ENCODE measurements at places on chromosomes 2 and 18. TPM values are rescaled to one million over a fixed set of nuclear protein-coding genes. Genes with fewer than 3 reads are reported as not detected.

DNA sequence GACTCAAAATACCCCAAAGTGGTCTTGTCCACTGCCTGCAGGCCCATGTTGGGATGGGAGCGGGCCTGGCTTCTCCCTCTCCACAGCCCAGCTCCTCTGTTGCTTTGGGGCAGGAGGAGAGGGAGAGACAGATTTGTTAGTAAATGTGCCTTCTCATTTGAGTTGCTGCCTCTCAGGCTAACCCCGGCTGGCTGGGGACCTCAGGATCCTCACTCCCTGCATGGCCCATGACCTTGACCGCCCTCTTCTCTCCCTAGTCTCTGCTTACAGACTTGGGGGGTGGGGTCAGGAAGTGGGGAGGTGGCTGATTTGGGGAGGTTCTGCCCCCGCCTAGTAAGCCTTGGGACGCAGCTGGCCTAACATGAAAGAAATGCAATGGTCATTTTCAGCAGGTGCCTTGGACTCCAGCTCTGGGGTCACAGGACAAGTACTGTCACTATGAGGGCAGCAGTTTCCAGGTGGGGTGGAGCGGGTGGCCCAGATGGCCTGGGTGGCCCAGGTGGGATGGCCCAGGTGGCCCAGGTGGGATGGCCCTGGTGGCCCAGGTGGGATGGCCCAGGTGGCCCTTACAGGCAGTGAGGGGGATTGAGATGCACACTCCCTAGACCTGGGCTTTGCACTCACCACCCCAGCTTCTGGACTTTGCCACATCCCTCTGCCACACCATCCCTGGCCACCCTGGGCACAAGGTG, 24.1 kb downstream of the HJURP start:
- no peak for DNase-seq

Gene RNU2-63P
- not detected for total RNA-seq

GRCh38 chr2:26756337-26756736, 7.7 kb upstream of the SLC35F6 start:
- no peak for DNase-seq

Gene NT5DC4
- total RNA-seq, result not detected

DNA sequence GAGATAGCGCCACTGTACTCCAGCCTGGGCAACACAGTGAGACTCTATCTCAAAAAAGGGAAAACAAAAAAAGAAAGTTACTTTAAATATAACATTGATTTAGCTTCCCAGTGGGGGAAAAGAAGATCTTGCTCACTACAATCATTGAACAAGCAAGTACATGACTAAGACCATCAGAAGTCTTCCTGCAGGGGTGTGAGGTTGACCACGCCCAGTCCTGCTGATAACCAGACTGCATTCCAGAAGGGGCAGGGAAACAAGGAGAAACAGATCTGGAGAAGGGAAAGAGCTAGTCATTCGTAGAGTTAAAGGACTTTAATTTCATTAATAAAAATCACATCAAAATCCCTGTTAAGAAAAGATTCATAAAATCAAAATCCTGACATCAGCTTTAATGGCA, 77.5 kb downstream of the EPHA4 start:
- peak; percentile 37 for DNase-seq

GRCh38 chr2:133287709-133288108, 280.6 kb downstream of the NCKAP5 start:
- no peak for DNase-seq

GRCh38 chr2:240566203-240567136, 1.8 kb upstream of the RNPEPL1 start:
- DNase-seq, result peak; percentile 91

Gene UGT1A3
- total RNA-seq, result not detected

GRCh38 chr2:159064446-159065301, 96.2 kb downstream of the TANC1 start:
- peak; percentile 67 for DNase-seq

- peak; percentile 76 for DNase-seq
Measured at GRCh38 chr2:172806493-172806892, 70.8 kb downstream of the RAPGEF4 start.

- DNase-seq, result peak; percentile 66
Measured at GRCh38 chr2:101882769-101883307, 108.9 kb upstream of the IL1R2 start.

- DNase-seq, result peak; percentile 72
Measured at GRCh38 chr18:48539406-48540250, 797 bp downstream of the CTIF start.

DNA sequence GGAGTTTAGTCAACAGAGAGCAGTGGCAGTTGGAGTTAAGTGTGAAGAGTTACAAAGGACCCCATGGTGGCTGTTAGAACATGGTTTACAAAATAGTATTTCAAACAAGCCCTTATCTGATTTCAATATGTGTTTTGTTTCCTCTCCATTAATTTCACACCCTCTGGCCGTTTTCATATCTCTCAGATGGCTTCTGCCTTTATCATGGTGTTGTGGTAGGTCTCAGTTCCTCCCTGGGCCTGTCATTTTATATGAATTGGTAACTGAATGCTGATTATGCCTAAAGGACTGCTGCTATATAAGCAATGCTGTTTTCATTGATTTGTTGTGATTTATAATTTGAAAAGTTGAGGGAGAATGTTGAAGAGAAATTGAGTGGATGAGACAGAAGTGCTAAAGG, 686.7 kb downstream of the NYAP2 start:
- DNase-seq, result no peak

GRCh38 chr2:137193401-137193800, 428.1 kb downstream of the THSD7B start:
- no peak for DNase-seq

GRCh38 chr2:121969766-121970639, 214.6 kb downstream of the TSN start:
- no peak for DNase-seq

DNA sequence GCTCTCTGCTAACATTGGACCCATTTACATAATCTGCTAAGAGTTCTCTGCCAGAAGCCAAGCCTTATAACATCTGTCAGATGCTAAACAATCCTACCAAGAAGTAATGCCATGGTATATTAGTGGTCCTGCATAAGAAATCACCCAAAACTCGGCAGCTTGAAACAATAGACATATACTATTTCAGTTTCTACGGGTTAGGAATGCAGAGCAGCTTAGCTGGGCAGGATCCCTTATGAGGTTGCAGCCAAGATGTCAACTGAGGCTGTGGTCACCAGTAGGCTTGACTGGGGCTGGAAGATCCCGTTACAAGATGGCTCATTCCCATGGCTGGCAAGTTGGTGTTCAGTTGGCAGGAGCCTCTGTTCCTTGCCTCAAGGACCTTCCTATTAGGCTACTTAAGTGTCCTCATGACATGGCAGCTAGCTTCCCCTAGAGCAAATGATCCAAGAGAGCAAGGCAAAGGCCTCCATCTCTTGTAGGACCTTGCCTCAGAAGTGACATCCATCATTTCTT, 25.1 kb upstream of the SOS1 start:
- DNase-seq, result no peak

Gene ESPNL
- total RNA-seq, result 4.3 TPM

GRCh38 chr2:173231465-173231864, 123.2 kb upstream of the CDCA7 start:
- no peak for DNase-seq

DNA sequence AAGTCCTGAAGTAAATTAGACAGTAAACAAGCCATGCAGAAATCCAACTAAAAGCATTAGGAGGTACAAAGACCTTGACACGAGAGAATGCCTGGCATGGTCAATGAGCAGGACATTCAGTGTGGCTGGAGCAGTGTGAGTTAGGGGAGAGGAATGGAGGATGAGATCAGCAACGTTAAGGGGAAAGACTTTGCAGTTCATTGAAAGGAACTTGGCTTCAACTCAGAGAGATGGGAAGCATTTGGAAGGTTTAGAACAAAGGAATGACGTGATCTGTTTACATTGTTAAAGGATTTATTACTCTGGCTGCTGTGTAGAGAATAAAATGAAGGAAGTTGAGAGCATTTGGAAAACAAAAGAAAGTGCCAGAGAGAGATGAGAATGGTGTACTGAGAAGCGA, 621.3 kb downstream of the XIRP2 start:
- DNase-seq, result no peak

Gene ZBTB7C
- 6.2 TPM for total RNA-seq

- DNase-seq, result no peak
Measured at GRCh38 chr2:231452799-231453508, 11.3 kb downstream of the NCL start.

DNA sequence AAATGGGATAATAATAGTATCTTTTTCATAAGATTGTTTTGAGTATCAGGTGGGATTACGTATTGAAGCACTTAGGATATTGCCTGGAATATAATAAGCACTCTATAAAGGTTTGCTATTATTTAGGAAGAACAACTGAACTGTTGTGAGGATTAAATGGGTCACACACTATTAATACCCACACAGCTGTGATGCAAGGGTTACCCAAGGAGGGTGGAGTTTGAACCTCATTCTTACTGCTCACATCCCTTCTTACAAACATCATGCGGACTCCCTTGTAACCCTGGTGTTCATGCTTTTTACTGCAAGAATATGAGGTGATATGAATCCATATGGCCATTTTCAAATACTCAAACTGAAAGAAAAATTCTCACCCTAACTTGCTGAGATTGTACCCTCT, 113.5 kb downstream of the KCTD1 start:
- DNase-seq, result no peak

GRCh38 chr2:98480598-98480997, 35.9 kb downstream of the INPP4A start:
- no peak for DNase-seq

Data from cardiac muscle cell (in vitro differentiated cells and primary cell).